Aortic smooth muscle cell (primary cell): ENCODE measurements at places on chromosomes 13 and 19. TPM values are rescaled to one million over a fixed set of nuclear protein-coding genes. Genes with fewer than 3 reads are reported as not detected.

The C19orf81 gene
- 0.53 and 0.62 TPM in 2 replicates for total RNA-seq

The OR7A5 gene
- not detected in 2 replicates for total RNA-seq

The KDM4B gene
- 7.8 and 11.3 TPM in 2 replicates for total RNA-seq

The MTUS2 gene
- under 0.01 and 0.25 TPM in 2 replicates for total RNA-seq

The PGLYRP1 gene
- total RNA-seq: not detected in 2 replicates

The PSG3 gene
- not detected in 2 replicates for total RNA-seq

The TUBA3C gene
- total RNA-seq: not detected in 2 replicates

The EVI5L gene
- 13.6 and 15.2 TPM in 2 replicates for total RNA-seq

The HIF3A gene
- 0.40 and 1.1 TPM in 2 replicates for total RNA-seq

The CPB2 gene
- total RNA-seq: not detected in 2 replicates

The NUMBL gene
- total RNA-seq: 22.6 and 40.8 TPM in 2 replicates

The ZNF682 gene
- total RNA-seq: 1.8 and 2.1 TPM in 2 replicates

The IGSF23 gene
- not detected in 2 replicates for total RNA-seq

The ZNF211 gene
- 10.2 and 11.8 TPM in 2 replicates for total RNA-seq

The ZNF491 gene
- 3.0 and 5.0 TPM in 2 replicates for total RNA-seq

The POU2F2 gene
- 0.06 and 0.13 TPM in 2 replicates for total RNA-seq

The GPR12 gene
- total RNA-seq: not detected in 2 replicates

The VMAC gene
- 5.5 and 6.7 TPM in 2 replicates for total RNA-seq

The ADPRHL1 gene
- total RNA-seq: 0.37 and 0.53 TPM in 2 replicates

The PRSS57 gene
- not detected in 2 replicates for total RNA-seq

The FXYD3 gene
- not detected in 2 replicates for total RNA-seq

The RASGRP4 gene
- total RNA-seq: not detected in 2 replicates

The KLC3 gene
- not detected in 2 replicates for total RNA-seq

The RFX1 gene
- total RNA-seq: 2.9 and 3.0 TPM in 2 replicates

The OR7C1 gene
- not detected in 2 replicates for total RNA-seq

The SIGLEC8 gene
- total RNA-seq: not detected in 2 replicates

The OLFM4 gene
- 0.19 and 0.26 TPM in 2 replicates for total RNA-seq

The CEACAM8 gene
- total RNA-seq: not detected in 2 replicates

The RNF17 gene
- not detected in 2 replicates for total RNA-seq

The KLK5 gene
- total RNA-seq: not detected in 2 replicates

The C19orf85 gene
- total RNA-seq: not detected in 2 replicates

The ETV2 gene
- total RNA-seq: 0.12 and 0.26 TPM in 2 replicates

The SLC6A16 gene
- 0.12 and 0.26 TPM in 2 replicates for total RNA-seq

The CYP4F12 gene
- not detected in 2 replicates for total RNA-seq

The ZNF221 gene
- 7.8 and 8.8 TPM in 2 replicates for total RNA-seq

The TNFSF9 gene
- 0.19 TPM in 1 of 2 replicates, not detected in the other for total RNA-seq

The CLEC4G gene
- total RNA-seq: not detected in 2 replicates

The JSRP1 gene
- not detected in 2 replicates for total RNA-seq

The ARRDC2 gene
- 12.2 and 32.4 TPM in 2 replicates for total RNA-seq

The ZNF845 gene
- total RNA-seq: 6.3 and 7.9 TPM in 2 replicates

The TUBB4A gene
- not detected in 2 replicates for total RNA-seq

The PPM1N gene
- 1.7 and 2.1 TPM in 2 replicates for total RNA-seq

The DENND1C gene
- total RNA-seq: not detected in 2 replicates

The ODAD3 gene
- total RNA-seq: 0.37 and 0.79 TPM in 2 replicates

The SHISA7 gene
- total RNA-seq: not detected in 2 replicates

The CIRBP gene
- total RNA-seq: 332 and 349 TPM in 2 replicates

The CD79A gene
- not detected in 2 replicates for total RNA-seq

The ZNF880 gene
- total RNA-seq: 31.3 and 50.7 TPM in 2 replicates

The CACNA1A gene
- total RNA-seq: 3.5 and 10.6 TPM in 2 replicates

The SPRED3 gene
- total RNA-seq: 6.8 and 6.9 TPM in 2 replicates

The ZNF575 gene
- total RNA-seq: 0.25 and 0.26 TPM in 2 replicates

The PTGIR gene
- total RNA-seq: 61.6 and 62.9 TPM in 2 replicates

The PTH2 gene
- not detected in 2 replicates for total RNA-seq

The LILRA1 gene
- not detected in 2 replicates for total RNA-seq
